ENCODE measurements at places on chromosomes 3 and 15.

DNA sequence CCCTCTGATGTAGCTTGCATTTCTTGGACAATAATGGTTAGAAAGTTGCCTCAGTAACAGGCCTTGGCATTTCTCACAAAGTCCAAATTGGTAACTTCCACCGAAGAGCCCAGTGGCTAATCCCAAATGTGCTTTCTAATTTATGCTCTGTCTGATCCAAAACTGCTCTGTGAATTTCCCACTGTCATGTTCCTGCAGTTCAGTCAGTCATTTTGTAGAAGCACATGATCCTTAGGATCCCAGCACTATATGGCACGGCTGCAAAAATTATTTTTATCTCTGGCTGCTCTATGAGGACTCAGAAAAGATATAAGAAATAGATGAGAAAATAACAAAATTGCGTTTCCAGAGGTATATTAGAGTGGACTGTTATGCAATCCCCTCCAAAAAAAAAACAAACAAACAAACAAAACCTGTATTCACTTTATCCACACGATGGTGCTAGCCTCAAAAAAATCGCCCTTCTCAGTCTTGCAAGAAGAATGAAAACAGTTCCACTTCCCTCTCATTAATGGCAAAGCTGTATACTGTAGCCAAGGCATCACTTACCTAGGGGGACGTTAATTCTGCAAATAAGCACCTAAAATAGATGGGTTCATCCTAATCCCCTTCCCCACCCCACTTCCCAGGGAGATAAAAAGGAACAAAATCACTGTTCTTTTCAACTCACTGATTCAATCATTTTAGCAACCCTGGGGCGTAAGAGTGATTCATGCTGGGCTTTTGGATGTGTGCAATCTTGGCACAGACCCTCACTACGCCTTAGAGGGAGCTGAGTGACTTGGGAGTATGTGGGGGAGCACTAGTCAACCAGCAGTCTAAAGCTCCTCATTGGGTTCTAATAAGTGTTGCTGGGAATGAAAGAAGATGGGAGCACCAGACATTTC is 61.3 kb downstream of the TMCO5A start:
- peak; percentile 4 for DNase-seq

DNA sequence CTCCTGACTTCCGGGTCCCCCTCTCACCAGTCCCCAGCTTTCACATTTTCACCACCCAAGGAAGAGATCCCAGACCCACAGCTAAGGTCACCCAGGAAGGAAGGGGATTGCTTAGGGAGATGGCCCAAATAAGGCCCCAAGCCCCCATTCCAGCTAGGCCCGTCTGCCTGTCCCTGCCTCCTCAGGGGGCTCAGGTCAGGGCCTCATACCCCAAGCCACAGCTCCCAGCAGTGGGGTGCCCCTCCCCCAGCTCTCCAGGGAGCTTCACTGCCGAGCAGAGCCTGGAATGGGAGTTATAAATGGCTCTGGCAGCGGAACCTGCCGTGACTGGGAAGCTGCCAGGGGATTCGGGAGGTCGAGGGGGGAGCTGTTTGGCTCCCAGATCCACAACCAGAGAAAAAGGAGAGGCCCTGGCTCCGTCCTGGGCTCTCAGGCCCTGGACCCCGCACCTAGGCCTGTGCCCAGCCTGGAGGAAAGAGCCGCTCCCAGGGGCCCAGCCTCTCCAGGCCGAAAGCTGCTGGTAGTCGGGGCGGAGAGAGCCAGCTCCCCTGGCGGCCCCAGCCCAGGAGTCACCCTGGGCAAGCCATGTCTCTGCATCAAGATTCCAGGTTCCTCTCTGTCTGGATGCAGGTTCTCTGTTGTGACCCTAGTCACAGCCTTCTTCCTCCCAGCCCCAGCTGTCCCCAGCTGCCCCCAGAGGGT is 550 bp downstream of the CCDC9B start:
- no peak for DNase-seq

DNA sequence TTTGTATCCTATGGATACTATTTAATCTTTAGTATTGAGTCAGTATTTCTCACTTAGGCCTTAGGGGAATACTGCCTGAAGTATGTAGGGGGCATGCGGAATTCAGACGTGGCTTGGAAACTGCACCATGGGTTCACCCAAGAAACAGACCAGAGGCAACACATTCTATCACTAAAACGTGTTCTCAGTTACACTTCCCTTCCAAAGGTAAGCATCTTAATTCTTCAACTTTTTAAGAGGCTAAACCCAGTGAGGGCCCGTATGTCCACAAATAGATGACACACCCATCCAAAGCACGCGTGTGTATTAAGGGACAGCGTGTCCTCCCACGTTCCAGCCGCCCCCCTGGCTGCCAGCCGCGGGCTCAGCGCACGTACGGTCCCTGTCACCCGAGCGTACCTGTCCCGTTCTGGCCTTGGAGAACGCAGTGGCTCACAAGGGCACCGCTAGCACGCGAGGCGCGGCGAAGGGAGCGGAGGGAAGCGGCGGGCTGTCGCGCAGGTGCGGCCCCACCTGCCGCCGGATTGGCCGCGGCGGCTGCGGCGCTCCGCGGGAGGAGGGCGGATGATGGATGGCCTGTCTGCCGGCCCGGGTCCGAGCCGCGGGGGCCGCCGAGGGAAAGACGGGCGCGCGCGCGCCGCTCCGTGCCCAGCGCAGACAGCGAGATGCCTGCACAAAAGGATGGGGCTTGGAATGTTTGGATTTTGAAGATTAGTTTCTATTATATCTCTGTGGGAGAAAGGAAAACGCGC is 1003.9 kb upstream of the NR2F2 start:
- DNase-seq: no peak

DNA sequence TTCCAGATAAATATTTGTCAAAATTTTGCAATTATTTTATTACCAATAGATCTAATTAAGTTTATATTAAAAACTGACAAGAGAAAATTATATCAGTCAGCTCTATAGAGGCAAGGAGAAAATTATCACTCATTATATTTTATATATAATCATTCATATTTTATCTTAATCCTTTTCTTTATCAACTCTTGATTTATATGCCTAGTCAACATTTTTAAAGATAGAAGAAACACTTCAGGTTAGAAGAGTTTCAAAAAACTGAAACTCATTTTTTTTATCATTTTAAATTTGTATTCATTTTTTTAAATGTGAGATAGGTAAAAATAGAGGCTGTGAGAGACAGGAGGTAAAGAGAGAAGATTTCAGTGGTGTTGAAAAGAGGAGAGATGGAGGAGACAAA is 217.3 kb upstream of the P2RY1 start:
- no peak for DNase-seq

- no peak for DNase-seq
Measured at GRCh38 chr3:184771301-184772127, 40.5 kb upstream of the VPS8 start.

DNA sequence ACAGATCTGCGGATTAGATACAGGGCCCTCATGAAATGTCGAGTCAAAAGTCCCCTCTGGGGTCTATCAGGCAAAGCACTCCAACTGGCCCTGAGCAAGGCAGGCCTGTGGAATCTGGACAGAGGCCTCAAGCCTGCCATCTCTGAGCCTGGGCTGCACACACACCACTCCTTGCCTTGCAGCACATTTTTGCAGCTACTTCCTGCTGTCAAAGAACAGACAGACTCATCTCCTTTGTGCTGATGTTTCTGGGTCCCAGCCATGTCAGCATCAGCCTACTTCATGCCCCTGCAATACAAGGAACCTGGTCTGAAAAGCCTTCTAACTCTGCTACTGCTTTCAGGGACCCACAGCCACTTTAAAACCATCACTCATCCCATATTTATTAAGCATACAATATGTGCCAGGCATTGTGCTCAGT is 60.6 kb upstream of the IL12A start:
- DNase-seq: no peak

DNA sequence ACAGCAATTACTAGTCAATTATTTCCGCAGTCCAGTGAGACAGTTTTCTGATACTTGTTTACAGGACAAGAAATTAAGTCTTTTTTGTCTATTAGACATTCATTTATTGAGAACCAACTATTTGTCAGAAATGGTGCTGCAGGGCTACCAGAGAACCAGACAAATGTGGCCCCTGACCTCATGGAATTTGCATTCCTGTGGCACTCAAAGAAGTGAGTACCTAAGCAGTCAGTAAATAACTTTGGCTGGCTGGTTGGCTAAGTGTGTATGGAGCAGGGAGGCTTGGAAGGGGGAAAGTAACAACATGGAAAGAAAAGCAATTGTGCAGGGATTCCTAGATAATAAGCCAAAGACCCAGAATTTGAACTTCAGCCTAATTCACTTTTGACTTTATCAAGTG is 837.0 kb upstream of the CFAP20DC start:
- no peak for DNase-seq

DNA sequence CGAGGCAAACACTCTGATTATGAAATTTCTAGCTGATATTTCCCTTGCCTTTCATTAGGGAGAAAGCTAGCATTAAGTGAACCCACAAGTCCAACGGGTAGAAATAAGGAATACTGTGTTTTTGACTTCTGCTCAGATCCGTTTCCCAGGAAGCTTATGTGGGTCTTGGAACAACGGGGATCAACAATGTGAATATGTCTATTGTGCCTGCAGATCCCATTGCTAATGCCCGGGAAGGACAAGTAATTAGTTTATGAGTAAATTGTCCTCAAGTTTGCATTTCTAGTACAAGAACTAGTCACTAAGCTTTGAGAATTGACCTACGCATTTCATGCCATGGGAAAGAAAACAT is 236.4 kb downstream of the UACA start:
- DNase-seq: no peak

DNA sequence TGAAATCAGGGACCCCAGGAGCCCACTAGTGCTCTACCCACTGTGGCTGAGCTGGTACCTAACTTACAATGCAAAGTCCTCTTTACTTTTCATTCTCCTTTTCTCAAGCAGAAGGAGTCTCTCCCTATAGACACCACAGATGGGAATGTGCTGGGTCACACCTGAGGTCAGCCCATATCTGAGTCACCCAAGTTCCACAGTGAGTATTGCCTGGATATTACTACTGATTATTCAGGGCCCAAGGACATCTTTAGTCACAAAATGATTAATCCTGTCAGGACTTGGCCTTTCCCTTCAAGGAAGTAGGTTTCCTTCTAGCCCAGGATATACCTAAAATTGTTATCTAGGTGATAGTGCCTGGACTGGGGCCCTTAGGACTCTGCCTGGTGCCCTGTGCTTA is 1305.2 kb downstream of the SI start:
- no peak for DNase-seq

- DNase-seq: no peak
Measured at GRCh38 chr3:34198309-34198708, 399.9 kb downstream of the PDCD6IP start.

- DNase-seq: no peak
Measured at GRCh38 chr3:114427285-114428043, 133.6 kb downstream of the TIGIT start.

DNA sequence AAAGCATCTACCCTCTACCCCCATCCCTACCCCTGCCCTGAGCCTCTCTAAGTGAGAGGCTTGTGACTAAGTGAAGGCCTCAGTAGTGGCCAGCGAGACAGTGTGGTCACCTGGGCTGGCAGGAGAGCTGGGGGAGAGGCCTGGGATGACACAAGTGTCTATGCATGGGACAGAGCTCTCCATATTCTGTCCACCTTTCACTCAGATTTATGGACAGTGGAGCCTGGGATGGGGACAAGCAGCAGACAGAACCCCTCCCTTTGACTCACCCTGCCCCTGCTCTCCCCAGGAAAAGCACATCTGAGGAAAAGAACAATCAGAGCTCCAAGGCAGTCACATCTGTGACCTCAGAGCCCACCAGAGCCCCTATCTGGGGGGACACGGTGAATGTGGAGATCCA is 26.0 kb downstream of the CCDC33 start:
- no peak for DNase-seq

- DNase-seq: no peak
Measured at GRCh38 chr3:155412904-155413303, 119.4 kb upstream of the STRIT1 start.

DNA sequence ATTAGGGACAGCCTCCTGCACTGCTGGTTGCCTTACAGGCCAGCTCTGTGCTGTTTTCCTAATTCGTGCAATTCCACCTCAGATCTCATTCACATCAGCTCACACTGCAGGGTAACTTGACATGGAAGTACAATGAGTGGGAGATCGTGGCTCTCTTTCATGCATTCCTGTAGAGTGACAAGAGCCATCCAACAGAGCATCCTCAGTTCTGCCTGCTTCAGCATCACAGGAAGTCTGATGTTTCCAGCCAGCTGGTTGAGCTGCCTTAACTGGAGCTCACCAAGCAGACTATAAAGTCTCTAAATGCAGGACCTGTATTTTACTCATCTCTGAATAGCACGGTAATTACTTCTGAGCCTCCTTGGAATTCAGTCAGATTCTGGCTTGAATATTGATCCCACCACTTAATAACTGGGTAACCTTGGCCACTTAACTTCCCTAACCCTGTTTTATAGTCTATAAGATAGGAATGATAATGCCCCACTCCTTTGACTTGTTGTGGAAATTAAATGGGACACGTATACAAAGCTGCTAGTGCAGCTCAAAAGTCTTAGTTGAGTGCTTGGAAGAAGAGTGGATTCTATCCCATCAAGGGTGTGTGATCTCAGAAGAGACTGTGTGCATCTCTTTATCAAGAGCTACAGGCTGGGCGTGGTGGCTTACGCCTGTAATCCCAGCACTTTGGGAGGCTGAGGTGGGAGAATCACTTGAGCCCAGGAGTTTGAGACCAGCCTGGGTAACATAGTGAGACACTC is 1.4 kb upstream of the DIS3L start:
- DNase-seq: no peak

- no peak for DNase-seq
Measured at GRCh38 chr3:17479681-17480405, 262.6 kb downstream of the TBC1D5 start.

GRCh38 chr3:153289334-153289808 is 127.3 kb downstream of the RAP2B start:
- no peak for DNase-seq

- peak; percentile 28 for DNase-seq
Measured at GRCh38 chr3:179452176-179452564, 900 bp upstream of the GNB4 start.

DNA sequence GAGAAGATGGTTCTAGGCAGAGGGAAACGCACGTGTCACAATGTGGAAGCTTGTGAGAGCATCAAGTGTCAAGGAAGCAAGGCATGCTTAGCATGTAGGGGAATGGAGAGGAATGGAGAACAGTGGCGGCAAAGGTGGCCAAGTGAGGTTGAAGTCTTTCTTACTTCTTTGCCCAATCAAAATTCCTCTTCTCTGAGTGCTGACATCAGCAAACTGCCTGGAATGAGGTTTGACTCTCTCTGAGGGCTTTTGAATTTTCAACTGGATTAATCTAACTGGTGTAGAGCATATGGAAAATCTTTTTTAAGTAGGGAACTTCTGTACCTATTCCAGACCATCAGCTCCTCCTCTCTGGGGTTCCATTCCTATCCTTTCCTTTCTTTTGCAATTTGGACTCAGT is 61.9 kb upstream of the BNC1 start:
- no peak for DNase-seq

DNA sequence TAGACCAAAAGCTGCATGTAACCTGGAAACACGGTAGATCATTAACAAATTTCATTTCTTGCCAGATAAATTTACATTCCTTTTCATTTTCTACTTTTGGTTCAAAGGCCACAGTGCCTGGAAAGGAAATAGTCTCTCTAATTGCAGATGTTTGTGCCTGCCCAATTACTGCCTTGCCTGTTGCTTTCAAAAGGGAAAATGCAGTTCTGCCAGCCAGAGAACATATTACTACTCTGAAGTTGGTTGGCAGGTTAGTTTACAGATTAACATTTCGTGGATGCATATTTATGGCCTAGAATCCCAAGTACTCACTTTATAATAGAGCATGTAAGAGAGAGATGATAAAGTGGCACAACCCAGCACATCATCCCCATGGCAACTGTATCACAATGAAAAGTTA is 124.3 kb upstream of the LRRC3B start:
- no peak for DNase-seq

Data from NCI-H146 (cell line).